ENCODE measurements at places on chromosomes 1 and 21. TPM values are rescaled to one million over a fixed set of nuclear protein-coding genes. Genes with fewer than 3 reads are reported as not detected.

The OR2L8 gene
- total RNA-seq: not detected

The MROH7 gene
- total RNA-seq: not detected

The NTNG1 gene
- not detected for total RNA-seq

The IVNS1ABP gene
- 133 TPM for total RNA-seq

The TCHH gene
- not detected for total RNA-seq

The HSD11B1 gene
- total RNA-seq: 23.9 TPM

The ADAMTS4 gene
- total RNA-seq: 3.0 TPM

The GPR25 gene
- total RNA-seq: not detected

- DNase-seq: no peak
Measured at GRCh38 chr1:40917995-40918711, 56.0 kb upstream of the CITED4 start.

DNA sequence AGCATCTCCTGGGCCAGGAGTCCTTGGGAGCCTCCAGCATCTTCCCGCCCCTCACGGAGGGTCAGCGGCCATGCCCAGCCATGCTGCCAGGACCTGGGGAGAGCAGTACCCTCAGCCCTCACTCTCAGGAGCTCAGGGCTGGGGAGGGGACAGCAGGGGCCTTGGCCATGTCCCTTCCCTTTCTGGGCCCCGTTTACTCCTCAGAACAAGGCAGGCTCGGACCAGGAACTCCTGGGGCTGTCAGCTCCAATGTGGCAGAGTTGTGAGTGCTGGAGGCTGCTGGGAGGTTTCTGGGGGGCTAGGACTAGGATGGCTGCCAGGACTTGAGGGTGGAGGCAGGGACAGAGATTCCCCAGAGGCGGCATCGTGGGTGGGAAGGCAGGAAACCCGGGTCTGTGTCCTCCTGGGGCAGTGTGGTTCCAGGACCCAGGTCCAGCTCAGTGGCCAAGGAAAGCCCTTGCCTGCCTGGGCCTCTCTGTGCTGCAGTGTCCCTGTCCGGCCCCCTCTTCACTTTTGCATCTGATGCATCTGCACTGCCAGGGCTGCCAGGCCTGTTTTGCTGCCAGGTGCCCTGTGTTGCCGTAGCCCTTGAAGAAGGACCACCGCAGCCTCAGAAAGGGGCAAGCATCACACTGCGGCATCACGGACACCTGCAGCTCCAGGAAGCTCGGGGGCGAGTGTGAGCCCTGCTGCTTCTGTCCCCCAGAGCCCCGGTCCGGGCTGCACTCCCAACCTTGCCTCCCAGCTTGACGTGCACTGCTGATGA, 223.9 kb downstream of the CAMTA1 start:
- DNase-seq: no peak

DNA sequence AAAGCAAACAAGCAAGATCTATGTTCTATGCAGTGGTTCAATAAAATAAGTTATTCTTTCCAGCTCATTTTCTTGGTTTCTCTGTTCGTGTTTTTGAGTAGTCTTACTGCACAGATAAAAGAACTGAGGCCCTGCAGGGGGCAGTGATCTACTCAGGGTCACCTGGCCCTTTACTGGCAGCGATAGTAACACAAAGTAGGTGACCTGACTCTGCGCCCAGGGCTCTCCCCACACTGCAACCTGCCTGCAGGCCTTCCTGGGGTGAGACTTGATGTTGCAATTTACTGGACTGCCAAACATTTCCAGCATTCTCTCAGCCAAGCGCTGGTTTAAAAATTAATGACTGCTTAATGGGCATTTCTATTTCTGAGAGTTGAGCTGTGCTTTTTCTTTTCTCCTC, 110.3 kb downstream of the HUNK start:
- no peak for DNase-seq

DNA sequence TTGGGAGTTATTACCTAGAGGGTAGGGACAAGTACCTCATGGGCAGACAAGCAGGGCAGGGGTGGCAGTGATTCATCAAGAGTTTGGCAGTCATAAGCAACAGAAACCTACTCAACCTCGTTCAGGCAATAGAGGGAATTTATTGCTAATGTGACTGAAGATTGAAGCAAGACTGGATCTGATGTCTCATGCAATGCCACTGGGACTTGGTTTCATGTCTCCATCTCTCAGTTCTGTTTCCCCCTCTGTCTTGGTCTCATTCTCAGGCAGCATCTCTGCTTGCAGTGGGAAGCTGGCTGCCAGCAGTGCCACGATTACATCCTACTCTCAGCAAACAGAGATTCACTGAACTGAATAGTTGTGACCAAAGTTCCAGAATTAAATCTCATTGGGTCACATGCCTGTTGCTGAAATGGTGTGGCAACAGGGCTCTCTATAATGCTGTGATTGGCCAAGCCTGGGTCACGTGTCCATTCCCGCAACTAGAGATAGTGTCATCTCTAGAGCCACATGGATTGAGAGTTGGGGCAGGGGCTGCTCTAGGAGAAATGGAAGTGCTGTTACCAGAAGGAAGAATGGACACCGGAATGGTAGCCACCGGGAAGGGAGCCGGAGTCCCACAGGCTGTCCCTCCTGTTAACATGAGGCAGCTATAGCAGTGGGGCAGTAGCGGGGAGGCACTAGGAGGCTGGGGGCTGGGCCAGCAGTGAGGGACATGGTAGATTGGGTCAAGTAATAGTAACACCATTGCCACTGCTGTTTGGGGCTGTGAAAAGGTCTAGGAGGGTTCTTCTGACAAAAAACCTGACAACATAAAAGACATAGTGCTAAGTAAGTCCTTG, 3.9 kb upstream of the CDC42 start:
- peak; percentile 68 for DNase-seq

DNA sequence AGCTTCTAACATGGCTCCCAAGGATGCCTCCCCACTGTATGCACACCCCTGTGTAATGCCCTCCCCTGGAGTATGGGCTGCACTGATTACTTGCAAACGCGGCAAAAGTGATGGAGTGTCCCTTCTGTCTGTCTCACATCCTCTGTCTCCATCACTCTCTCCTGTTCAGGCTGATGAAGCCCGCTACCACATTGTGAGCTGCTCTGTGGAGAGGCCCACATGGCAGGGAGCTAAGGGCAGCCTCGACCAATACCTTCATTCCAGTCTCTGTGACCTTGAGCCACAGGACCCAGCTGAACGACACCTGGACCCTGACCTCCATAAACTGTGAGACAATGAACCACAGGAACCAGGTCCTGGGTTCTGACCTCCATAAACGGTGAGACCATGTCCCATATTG, 154.1 kb upstream of the ETV3 start:
- DNase-seq: no peak

GRCh38 chr1:25622531-25622930, 5.9 kb downstream of the MAN1C1 start:
- peak; percentile 55 for DNase-seq

GRCh38 chr1:228299901-228300300, 92.1 kb downstream of the OBSCN start:
- DNase-seq: no peak

- DNase-seq: no peak
Measured at GRCh38 chr1:110393286-110393685, 2.5 kb upstream of the SLC16A4 start.

GRCh38 chr1:35708441-35708921, 10.2 kb downstream of the C1orf216 start:
- DNase-seq: peak; percentile 53

DNA sequence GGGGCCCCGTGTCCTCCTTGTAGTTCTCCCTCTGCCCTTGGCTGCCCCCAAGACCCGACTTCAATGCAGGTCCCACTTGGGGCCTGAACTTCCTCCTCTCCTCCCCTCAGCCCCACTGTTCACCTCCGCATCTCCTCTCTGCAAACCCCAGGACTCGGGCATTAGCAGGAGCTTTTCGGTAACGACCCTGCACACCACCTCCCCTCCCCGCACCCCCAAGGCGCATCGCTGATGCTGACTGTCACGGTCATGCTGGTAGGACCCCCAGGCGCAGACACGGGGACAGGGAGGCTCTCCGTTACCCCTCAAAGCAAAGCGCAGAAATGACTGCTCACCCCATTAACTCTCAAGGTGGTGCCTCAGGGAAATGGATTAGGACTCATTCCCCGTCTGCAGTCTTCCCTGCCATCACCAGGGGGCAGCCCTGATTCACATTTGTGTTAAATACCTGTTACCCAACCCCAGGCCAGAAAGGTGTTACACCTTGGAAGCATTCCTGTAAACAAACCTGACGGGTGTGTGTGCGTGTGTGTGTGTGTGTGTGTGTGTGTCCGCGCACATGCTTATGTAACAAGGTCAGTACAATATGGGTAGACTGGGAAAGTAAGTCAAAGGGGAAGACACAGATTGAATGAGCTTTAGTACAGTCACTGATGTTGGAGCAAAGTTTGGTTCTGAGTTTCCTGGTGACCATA, 6.4 kb upstream of the GUCA2B start:
- peak; percentile 80 for DNase-seq

GRCh38 chr21:44842087-44842486, 24.2 kb upstream of the SUMO3 start:
- DNase-seq: no peak

DNA sequence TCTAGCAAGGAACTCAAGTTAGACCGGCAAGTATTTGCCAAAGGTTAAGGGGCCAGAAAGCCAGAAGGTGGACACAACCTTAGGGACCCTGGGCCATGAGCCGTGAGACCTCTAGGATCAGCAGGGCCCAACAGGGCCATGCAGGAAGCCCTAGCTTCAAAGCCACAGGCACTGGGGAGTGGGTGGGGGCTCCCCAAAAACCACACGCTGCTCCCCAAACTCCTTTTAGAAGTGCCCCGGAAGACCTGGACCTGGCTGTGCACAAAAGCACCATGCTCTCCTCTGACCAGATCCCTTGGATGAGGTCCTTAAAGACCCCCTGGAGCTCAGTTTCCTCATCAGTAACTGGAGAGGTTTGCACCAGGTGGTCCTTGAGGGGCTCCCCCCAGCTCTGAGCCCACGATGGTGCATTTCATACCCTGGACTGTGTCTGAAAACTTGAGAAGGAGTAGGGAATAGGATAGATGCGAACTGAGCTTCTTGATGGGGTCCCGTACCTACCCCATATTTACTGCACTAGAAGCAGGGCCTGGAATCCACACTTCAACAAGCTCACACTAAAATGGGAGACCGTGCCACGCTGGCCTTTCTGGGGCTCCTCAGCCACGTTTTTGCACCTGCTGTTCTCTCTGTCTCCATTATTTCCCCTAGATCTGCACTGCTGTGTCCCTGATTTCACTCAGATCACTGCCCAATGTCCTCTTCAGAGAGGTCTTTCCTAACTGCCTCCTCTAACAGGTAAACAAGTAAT, 40.6 kb upstream of the LBR start:
- peak; percentile 64 for DNase-seq

GRCh38 chr1:41399145-41399795, 38.0 kb downstream of the FOXO6 start:
- no peak for DNase-seq

DNA sequence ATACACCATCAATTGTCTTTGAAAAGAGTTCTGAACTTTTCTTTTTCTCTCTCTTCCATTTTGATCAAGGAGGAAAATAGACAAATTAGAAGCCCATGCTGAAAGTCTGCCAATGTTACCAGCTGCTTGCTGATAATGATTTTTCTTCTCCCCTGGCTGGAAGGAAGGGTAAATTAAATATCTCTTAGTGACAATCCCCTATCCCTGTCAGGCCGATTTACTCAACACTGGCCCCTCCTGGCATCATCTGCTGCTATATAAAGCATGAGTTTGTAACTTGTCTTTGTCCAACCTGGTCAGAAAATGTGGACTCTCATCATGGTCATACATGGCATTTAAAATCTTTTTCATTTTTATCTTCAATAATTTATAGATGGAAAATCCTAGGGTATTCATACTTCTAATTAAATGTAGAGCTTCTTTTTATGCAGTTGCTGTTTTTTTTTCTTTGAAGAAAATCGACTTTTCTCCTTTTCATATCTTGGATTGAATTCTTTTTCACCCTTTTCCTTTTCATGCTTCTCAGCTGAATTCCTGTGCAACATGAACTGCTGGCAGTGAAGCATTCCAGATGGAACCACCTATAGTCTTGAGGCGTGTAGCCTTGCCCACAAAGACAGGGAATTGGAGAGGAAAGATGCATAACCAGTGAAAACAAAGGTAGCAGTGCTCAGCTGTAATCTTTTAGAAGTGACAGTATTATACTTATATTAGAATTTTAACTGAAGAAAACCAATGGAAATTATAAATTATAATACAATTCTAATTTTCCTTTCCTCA, 214.7 kb upstream of the PTGFR start:
- DNase-seq: no peak

GRCh38 chr1:109170035-109170764, 43.5 kb upstream of the SARS1 start:
- no peak for DNase-seq

DNA sequence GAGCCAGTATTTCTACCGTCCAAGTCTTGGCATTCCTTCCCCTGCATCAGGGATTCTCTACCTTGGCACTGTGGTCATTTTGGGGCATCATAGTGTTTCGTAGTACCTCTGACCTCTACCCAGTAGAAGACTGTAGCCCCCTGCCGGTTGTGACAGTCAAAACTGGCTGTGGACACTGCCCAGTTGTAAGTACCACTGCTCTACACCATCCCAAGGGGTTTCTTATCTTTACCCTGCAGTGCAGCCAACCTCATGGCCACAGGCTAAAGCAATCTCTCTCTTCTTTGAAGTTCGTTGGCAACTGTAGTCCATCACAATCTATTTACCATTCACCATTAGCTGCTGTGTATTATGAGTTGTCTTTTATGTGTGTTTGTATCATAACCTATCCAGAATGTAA, 29.3 kb upstream of the ERO1B start:
- no peak for DNase-seq

- no peak for DNase-seq
Measured at GRCh38 chr1:44368471-44369151, 13.6 kb upstream of the ERI3 start.

- no peak for DNase-seq
Measured at GRCh38 chr1:159266832-159267231, 35.3 kb upstream of the FCER1A start.

DNA sequence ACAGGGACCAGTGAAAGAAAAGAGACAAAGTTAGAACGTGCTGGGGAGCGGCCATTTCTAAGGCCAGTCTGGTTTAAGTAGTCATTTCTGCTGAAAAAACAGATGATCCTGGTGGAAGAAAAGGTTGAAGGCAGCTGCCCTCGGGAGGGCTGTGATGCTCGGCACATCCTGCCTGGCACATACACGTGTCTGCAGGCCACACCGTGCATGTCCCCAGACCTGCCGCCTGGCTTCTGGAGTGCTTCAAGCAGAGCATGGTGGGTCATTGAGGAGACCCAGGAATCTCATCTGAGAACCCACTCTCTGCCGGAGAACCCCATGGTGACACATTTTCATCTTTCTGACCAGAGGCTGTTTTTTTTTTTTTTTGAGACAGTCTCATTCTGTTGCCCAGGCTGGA, 32.4 kb downstream of the IFNAR1 start:
- no peak for DNase-seq

GRCh38 chr1:19533626-19534025, 48.3 kb upstream of the CAPZB start:
- no peak for DNase-seq

DNA sequence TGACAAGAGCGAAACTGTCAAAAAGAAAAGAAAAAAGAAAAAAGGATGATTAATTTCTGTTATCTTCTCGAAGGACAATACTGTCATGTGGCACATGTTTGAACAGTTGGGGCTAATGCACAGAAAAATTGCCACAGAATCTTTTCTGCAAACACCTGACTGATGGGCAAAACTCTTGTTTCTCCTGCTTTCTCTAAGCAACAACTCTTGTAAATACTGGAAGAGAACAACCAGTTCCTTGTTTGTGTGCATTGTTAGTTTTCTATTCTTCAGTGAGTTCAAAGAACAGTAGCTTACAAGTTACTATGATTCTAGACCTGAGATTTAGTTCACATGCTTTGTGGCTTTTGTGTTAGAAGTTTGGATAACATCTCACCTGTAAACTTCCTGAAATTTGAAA, 60.7 kb downstream of the CDC14A start:
- no peak for DNase-seq
